ENCODE measurements at places on chromosomes 12 and 14. TPM values are rescaled to one million over a fixed set of nuclear protein-coding genes. Genes with fewer than 3 reads are reported as not detected.

Gene YLPM1
- total RNA-seq = 52.4 TPM

Gene PRR13
- total RNA-seq = 148 TPM

Gene KIAA0586
- 16.2 TPM for total RNA-seq

Gene LRP1-AS
- total RNA-seq = not detected

Gene IL26
- total RNA-seq = not detected

Gene SRRM4
- total RNA-seq = not detected

Gene DNAJC22
- total RNA-seq = 0.14 TPM

Gene LRFN5
- not detected for total RNA-seq

Gene CSRP2
- total RNA-seq = 21.0 TPM

Gene CFAP251
- total RNA-seq = 26.8 TPM
